ENCODE measurements at places on chromosomes 13 and 19.
A peak's percentile ranks its signal among the peaks of the same experiment; 100 is the strongest.

- no peak for DNase-seq
These were observed 78.9 kb downstream of the LNX2 start for GRCh38 chr13:27541386-27541785.

DNA sequence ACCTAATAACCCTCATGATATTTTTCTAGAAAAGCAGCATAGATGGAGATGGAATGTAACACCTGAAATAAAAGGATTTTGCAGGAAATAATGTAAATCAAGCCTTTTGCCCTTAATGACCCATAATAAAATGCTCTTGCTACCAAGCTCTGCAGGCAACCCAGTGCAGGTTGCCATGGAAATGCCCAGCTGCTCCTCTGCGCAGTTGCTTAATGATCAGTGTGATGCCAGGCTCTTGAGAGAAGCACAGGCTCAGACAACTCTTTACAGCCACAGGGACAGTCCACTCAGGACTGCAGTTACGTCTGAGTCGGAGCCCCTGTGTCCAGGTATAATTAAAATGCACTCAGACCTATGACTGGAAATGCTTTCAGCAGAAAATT lies 165.5 kb downstream of the LACC1 start:
- no peak for DNase-seq

DNA sequence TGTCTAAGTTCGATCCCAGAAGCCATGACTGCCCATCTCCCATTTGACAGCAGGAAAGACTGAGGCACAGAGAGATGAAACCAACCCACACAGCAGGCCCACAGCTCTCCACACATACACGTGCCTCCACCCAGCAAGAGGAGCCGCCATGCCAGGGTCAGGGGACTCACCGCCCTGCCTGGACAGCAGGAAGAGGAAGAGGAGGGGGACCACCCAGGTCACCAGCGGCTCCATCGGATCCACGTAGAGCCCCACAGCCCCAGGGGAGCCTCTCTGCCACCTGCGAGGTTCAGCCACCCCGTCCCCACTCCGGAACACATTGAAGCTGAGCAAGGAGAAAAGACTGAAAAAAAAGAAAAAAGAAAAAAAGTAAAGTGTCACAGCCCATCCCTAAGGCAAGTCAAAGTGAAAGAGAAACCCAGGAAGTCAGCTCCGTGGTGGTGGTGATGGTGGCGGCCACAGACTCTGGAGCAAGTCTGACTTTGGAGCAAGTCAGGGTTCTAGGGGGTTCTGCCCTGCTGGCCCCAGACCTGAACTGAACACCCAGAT lies at the start of gene IL12RB1:
IL12RB1 (minus strand) TSS at position 345 of the 549 bp plus-strand sequence; CDS start at position 234, 111 bp downstream.
- DNase-seq: no peak

- DNase-seq: no peak
These were observed 778.8 kb upstream of the SLITRK5 start for GRCh38 chr13:86892330-86892729.

DNA sequence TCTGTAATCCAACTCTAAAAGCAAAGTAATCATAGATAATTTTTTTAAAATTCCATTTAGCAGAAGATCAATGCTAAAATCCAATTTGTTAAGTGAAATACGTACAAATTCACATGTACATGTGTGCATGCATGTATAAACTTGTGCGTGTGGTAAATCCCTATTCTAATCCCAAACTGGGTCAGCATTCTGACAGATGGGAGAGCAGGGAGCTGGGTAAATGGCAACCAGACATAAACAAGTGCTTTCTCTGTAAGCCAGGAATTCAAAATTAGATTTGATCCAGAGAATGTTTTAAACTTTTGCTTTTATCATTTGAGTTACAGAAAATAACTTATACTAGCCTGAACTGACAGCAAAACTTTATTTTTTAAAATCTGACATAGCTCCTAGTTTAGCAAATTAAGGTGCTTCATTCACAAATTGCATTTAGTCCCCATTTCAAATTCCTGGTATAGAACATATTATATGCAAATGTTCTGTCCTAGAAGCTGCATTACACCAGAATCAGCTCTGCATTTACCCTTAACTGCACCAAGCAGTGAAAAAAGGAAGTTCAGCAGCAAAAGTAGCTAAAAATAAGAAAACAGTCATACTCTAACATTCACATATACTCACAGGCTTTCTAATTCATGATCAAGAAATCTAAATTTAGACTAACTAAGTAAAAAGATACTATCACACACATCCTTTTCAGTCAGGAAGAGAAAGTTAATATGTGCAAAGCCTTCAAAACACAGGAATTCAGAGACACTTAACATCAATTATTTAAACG lies 32.6 kb downstream of the UBL3 start:
- DNase-seq: no peak

DNA sequence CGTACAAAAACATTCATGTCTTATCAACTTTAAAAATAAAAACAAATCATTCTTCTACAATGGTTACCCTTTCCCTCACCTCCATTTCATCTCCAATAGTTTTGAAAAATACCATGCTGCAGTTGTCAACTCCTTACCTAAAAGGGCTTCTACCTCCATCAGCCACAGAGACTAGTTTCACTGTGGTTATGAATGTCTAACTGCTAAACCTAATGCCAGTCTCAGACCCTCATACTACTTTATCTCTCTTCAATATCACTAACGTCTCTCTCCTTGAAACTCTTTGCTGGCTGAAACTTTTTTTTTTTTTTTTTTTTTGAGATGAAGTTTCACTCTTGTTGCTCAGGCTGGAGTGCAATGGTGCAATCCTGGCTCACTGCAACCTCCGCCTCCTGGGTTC lies 27.1 kb downstream of the LNX2 start:
- DNase-seq: no peak

DNA sequence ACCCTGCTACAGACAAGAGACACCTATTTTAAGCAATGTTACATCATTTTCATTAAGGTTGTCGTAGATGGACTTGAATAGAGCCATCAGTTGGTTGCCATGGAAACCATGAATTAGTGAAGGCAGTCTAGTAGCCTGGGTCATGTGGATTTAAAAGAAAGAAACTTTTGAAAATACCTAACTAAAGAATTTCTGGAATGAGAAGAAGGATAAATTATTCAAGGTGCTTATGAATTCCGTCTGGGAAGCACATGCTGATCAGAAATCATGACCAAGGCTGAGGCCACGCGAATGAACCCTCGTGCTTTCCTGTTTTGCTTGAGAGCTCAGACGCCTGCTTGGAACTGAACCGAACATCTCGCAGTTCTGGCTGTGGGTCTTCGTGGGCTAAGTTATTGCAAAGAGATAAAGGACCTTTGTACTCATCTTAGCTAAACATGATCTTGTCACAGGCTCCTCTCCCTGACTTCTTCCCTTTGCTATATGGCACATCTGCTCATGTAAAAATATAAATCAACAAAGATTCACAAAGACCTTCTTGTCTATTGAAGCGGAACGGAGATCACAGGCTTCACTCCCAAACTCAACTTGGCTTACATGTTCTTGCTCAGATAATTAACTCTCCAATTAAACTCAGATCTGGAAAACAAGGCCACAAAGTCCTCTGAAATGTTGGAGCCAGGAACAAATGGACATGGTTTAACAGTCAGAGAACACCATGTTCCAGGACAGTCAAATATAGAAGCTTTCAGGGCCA lies 140.2 kb downstream of the NUFIP1 start:
- no peak for DNase-seq

- no peak for DNase-seq
These were observed 60.6 kb downstream of the LRCH1 start for GRCh38 chr13:46613409-46614049.

DNA sequence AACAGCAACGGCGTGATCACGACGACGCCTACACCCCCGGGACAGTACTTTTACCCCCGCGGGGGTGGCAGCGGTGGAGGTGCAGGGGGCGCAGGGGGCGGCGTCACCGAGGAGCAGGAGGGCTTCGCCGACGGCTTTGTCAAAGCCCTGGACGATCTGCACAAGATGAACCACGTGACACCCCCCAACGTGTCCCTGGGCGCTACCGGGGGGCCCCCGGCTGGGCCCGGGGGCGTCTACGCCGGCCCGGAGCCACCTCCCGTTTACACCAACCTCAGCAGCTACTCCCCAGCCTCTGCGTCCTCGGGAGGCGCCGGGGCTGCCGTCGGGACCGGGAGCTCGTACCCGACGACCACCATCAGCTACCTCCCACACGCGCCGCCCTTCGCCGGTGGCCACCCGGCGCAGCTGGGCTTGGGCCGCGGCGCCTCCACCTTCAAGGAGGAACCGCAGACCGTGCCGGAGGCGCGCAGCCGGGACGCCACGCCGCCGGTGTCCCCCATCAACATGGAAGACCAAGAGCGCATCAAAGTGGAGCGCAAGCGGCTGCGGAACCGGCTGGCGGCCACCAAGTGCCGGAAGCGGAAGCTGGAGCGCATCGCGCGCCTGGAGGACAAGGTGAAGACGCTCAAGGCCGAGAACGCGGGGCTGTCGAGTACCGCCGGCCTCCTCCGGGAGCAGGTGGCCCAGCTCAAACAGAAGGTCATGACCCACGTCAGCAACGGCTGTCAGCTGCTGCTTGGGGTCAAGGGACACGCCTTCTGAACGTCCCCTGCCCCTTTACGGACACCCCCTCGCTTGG lies 966 bp downstream of the JUNB start:
- no peak for DNase-seq

GRCh38 chr13:49858178-49858856 lies 65.8 kb upstream of the KPNA3 start:
- DNase-seq: no peak

- DNase-seq: no peak
These were observed 1.1 kb downstream of the VSTM1 start for GRCh38 chr19:54062643-54063042.

DNA sequence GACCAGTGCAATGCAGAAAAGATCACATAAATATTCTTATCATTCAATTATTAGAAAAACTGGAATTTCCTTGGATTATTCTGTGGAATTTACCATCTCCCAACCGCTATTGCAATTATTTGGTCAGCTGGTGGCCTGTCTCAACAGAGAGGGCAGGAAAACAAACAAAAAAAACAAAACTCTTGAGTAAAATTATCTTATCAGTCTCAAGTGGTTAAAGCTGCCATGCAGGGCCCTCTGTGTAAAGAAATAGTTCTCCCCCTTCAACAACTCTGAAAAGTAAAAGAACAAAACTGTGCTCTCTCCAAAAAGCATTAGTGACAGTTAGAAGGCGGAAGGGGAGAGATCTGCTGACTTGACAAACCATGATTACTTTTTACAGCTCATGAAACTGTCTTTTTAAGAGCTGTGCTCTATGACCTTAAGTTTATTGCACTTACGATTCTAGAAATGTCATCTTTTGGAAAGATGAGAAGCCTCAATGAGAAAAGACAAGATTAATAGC lies 152.3 kb downstream of the DLEU7 start:
- DNase-seq: no peak

DNA sequence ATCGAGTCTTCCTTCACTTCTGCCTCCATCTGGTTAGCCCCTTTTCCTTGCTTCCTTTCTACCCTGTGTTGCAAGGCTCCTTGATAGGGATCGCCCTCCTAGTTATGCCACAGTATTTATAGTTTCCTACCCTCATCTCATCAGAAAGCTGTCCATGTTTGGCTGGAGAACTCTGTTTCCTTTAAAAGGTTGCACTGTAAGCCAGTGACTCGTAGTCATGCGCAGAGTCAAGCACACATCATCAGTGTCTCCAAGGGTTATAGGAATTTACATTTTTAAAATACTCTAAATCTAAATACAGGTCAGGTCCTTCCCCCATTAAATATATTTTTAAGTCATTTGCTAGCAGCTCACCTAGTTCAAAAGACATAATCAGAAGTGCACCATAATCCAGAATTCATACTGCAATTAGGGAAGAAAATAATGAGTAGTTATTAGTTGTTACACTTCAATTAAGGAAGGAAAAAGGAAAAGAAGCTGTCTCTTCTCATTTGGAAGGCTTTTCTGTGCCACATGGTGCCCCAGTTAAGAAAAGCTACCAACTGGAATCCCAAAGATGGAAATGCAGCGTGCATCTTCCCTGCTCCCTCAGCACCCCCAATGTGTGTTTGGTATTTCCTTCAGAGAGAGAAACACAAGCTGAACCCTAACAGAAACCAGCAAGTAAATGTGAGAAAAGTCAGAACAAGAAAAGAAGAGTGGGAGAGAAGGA lies 81.0 kb downstream of the GPR12 start:
- no peak for DNase-seq

DNA sequence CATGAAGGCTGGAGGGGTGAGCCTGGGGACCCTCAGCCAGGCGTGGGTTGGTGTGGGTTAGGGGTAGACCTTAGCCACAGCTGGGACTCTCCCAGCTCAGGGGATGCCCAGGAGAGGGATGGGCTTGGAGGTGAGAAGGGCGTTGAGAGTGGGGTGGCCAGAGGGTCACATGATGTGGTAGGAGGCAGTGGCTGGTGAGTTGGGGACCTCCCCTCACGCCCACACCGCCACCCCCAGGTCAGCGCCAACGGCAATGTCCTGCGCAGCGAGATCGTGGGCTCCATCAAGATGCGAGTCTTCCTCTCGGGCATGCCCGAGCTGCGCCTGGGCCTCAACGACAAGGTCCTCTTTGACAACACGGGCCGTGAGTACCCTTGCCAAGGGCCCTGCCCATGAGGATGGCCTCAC lies 28.5 kb downstream of the AP1M1 start:
- DNase-seq: no peak

DNA sequence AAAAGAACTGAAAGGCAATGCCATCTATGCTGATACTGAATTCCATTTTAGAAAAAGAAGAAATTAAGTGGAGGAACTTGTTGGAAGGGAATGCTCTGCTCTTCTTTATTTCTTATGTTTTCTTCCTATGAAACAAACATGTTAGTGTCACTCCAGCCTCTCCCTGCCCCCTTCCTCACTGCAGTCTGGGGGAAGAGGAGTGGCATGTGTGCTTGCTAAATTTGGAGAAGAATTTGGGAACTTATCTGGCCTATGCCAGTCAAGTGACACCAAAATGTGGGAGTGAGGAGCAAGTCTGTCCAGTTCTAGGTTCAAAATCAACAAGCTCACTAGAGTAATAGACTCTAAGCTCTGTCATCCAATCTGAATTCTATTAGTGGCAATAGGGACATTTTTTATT lies 214.6 kb downstream of the RBM26 start:
- DNase-seq: no peak

GRCh38 chr19:18274781-18275356 lies 617 bp upstream of the IQCN start:
- DNase-seq: no peak

GRCh38 chr13:19606152-19606551 lies 27.3 kb upstream of the MPHOSPH8 start:
- no peak for DNase-seq

DNA sequence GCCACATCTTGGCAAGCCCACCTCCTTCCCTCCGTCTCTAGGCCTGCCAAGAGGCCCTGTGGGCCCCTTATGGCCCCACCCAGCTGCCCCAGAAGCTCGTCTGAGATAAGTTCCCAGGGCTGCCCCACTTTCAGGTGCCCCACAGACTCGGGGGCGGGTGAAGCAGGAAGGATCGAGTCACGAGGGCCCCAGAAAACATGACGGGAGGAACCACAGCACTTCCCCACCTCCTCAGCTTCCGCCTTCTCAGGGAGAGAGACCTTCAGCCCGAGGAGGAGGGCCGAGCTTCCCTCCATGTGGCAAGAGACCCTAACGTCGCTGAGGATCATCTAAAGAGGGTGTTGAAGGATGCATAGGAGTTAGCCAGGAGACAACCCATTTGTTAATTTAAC lies 4.5 kb upstream of the IL12RB1 start:
- peak; percentile 63 for DNase-seq

Measured in stimulated activated CD8-positive, alpha-beta memory T cell treated with anti-CD3 and anti-CD28 coated beads, Interleukin-15, amount 100 ng/mL, for 1 hour (primary cell).